AG04449 (cell line): ENCODE measurements at places on chromosomes 1 and 21.

DNA sequence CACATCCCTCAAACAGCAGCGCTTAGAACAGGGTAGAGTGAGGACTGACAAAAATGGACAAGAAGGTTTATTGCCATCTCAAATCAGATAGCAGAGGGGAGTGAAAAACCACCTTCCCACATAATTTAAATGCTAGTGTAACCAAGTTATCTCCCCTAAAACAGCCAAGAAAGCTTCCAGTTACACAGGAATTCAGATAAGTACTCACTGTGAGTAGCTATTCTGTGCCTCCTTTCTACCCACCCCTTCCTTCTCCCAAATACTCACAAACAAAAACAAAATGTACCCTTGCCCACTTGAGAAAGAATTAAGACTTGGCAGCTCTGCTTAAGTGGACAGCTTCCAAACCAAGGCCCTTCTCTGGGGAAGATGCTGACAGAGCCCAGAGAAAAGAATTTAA, 9.1 kb downstream of the OTUD7B start:
- DNase-seq = no peak

- no peak for DNase-seq
Observed at GRCh38 chr1:154741327-154741726, 128.8 kb downstream of the KCNN3 start.

DNA sequence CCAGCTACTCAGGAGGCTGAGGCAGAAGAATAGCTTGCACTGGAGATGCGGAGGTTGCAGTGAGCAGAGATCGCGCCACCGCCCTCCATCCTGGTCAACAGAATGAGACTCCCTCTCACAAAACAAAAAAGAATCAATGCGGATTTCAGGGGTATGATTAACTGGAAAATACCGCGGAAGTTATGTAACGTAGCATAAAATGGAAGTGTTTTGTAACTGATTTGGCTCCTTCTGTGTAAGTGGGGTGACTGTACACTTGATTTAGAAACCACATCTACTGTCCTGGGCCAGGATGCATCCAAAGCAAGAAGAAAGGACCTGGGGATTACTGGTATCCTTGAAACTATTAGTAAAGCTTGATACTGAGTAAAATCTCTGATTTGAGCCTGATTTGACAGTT, 3.1 kb upstream of the VAMP4 start:
- no peak for DNase-seq

DNA sequence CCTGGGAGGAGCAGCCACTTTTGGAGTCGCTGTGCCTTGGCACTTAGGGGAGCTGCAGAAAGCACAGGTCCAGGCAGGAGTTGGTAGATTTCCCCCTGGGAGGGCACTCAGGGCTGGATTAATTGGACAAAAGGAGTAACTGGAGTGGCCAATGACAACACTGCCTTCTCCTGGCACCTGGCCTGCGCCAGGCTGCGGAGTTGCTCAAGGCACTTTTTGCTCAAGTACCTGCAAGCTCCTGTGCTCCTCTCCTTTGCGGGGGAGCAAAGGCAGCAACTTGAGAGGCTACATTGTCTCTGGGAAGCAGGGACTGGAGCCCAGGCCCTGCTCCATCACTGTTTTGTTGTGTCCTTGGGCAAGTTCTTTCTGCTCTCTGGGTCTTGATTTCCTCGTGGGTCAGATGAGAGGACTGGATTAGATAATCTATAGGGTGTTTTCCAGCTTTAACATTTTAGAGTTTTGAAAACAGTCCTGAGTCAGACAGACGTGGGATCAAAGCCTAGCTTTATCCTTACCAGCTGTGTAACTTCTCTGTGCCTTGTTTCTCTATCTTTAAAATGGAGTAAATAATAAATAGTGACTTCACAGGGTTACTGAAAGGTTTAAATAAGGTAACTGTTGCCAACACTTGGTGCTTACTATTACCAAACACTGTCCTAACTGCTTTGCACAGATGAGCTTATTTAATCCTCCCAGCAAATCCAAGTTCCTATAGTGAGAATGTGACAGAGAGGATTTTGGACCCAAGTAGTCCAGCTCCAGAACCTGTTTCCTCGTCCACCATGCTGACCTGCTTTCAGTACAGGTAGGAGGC, 18.0 kb upstream of the GRHL3 start:
- DNase-seq = no peak

DNA sequence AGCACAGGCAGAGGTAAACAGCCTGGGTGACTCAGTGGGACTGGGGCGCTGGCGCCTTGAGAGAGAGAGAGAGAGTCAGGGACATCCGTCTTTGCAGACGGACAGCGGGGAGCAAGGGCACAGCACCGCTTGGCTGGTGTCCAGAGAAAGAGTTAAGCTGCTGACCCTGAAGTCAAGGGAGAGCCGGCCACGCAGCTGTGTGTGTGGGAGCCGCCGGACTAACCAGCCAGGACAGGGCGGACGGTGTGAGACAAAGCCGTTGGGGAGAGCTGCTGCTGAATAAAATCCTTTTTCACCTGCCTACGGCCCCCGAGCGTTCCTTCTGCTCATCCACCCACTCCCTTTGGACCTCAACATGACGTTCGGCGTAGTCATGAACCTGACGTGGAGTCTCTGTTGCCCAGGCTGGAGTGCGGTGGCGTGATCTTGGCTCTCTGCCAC, 14.5 kb downstream of the CFAP74 start:
- DNase-seq = no peak

DNA sequence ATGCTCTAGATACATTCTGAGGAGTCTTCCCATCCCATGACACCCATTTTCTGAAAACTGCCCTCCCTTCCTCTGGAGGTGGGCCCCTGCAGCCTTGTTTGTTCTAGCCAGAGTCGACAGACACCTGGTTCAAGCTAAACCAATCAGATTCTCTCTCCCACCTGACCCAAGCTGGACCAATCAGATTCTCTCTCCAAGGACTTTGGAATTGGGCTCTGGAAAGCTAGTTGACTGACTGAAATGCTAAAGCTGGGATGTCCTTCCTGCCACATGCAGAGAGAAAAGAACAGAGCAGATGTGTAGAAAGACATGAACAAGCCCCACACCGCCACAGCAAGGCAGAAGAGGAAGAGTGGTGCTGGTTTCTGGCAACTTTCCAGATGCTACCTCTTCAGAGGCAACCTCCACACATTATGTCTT, 24.6 kb downstream of the ASAP3 start:
- no peak for DNase-seq

GRCh38 chr21:23218667-23219066, 2220.5 kb downstream of the NCAM2 start:
- no peak for DNase-seq

DNA sequence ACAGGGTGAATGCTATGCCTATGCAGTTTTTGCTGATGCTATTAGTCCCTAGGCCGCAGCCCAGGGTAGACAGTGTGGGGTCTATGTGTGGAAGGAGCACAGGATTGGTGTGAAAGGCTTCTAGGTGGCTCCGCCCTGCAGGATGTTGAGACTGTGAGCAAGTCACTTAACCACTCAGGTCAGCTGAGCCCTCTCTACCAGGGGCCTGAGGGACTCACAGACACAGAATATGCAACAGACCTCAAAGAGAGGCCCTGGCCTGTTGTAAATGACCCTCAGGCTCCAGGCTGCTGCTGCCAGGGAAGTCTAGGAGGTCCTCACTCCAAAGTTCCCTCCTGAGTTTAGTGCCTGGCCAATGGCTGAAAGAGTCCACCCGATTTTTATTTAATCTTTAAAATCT, 11.0 kb downstream of the NHLH2 start:
- no peak for DNase-seq

DNA sequence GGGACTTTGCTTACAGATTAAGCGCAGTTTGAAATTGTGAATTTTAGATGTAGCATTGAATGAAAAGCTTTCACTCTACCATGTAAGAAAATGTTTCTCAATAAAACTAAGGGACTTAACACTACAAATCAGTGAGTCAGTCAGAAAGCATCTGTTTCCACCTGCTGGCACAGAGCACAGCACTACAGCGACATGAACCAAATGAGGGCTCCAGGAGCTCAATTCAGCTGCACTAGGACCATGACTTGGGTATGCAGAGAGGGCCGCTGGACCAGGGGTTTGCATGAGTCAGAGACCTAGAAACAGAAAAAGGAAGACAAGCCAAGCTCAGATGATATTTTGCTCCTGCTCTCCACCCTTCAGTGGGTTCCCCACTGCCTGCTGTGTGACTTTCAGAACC, 5.2 kb downstream of the SUSD4 start:
- no peak for DNase-seq

- no peak for DNase-seq
Observed at GRCh38 chr1:16372535-16373285, 5.7 kb downstream of the SZRD1 start.

DNA sequence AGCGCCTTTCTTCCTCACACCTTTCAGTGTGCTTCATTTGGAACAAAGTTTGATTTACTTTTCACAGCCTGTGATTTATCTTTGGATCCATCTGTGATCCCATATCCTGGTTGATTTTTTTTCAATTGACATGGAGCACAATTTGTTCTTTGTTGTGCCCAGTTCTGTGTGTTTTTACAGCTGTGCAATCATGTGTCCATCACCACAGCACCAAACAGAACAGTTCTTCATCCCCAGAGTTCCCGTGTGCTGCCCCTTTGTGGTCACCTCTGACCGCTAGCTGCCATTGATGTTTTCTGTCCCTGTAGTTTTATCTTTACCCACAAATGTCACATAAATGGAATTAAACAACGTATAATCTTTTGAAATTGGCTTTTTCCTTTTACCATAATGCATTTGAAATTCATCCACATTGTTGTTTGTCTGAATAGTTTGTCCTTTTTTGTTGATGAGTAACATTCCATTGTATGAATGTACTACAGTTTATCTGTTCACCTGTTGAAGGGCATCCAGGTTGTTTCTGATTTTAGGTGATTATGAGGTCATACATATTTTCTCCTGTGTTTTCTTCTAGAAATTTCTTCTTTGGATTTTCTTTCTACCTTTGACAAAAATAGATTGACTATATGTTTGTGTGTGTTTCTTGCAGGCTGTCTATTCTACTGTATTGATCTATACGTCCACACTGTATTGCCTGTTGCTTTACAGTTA, 17.4 kb downstream of the MIGA1 start:
- DNase-seq = no peak

- DNase-seq = no peak
Observed at GRCh38 chr1:245375789-245376460, 221.1 kb downstream of the KIF26B start.

- peak; percentile 90 for DNase-seq
Observed at GRCh38 chr1:112575154-112575804, 43.7 kb downstream of the ST7L start.

DNA sequence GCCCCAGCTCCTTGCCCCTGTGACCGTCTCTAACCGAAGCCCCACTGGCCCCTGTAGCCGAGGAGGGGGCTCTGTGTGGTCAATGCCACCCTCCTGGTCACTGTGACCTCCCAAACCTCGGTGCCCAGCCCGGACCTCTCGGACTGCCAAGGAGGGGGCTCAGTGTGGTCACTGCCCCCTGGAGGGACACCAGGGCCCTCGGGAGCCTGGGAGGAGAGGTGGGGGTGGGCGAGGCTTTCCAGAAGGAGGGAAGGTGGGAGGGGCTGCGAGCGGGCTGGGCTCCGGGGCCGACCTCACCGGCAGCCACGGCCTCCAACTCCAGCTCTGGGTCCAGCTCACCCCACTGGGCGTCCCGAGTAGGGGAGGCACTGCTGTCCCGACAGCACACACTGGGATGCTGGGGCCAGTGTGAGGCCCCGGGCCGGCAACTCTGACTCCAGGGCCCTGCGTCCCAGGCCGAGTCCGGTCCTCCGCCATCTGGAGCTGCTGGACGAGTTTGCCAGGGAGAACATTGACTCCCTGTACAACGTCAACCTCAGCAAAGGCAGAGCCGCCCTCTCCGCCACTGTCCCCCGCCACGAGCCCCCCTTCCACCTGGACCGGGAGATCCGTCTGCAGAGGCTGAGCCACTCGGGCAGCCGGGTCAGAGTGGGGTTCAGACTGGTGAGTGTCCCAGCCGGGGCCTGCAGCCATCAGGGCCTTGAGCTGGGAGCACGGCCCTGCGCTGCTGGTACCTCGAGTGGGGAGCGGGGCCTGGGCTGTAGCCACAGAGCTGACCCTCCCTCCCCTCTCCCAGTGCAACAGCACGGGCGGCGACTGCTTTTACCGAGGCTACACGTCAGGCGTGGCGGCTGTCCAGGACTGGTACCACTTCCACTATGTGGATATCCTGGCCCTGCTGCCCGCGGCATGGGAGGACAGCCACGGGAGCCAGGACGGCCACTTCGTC, 6.4 kb downstream of the SCNN1D start:
- DNase-seq = no peak

GRCh38 chr1:211487672-211488208, 4.2 kb downstream of the RD3 start:
- DNase-seq = no peak

DNA sequence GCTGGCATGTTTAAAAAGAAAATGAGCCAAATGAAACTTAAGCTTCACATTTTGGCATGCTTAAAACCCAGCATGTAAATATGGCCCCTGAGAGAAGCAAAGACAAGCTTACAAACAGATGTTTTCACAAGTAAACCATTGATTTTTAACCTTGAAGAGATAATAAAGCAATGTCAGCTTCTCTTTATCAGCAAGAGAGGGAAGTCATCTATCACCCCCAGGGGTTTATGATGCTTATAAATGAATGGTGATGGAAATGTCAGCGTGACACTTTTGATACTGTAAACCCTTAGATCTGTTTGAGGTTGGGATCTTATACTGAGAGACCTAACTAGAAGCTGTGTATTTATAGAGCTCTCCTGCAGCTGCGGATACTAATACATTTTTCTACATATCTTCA, 471.3 kb downstream of the PLA2G4A start:
- no peak for DNase-seq

GRCh38 chr21:45138199-45139002, 64.0 kb downstream of the ADARB1 start:
- DNase-seq = no peak

DNA sequence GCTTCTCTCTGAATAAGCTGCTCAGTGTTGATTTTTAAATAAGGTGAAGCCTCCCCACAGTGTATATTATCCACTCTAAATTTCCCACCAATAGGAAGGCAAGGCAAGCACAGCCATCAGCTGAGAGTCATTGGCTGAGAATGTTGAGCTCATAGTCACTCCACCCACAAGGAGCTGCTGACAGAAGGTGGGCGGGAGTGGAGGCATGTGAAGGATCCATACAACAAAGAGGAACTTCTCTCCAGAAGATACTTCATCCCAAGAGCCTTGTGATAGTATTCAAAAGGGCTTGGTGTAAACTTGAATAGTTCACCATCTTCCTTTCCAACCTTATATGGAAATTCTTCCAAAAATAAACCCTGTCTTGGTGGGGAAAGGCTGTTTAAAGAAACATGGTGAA, 42.8 kb downstream of the SAMD13 start:
- no peak for DNase-seq

GRCh38 chr1:208231881-208232661, 12.1 kb downstream of the PLXNA2 start:
- DNase-seq = no peak

GRCh38 chr1:62232871-62233278, 38.2 kb downstream of the L1TD1 start:
- DNase-seq = no peak
